Mesenteric fat pad (tissue), 1 donor: ENCODE measurements at places on chromosomes 2 and 18. TPM values are rescaled to one million over a fixed set of nuclear protein-coding genes. Genes with fewer than 3 reads are reported as not detected.

The PARD6G gene
- 3.6 TPM for total RNA-seq

The PID1 gene
- total RNA-seq: 56.5 TPM

The RGPD3 gene
- 0.42 TPM for total RNA-seq

The TUBA4B gene
- total RNA-seq: not detected

The ALK gene
- total RNA-seq: 1.0 TPM

The IL18R1 gene
- total RNA-seq: 18.2 TPM

The EMILIN1 gene
- 77.4 TPM for total RNA-seq

The AMER3 gene
- total RNA-seq: not detected

The ACVR2A gene
- 15.9 TPM for total RNA-seq

The GPR55 gene
- 0.22 TPM for total RNA-seq

The TAF4B gene
- 4.9 TPM for total RNA-seq

The DSG1 gene
- total RNA-seq: not detected

The IL1F10 gene
- not detected for total RNA-seq

The ITGB6 gene
- total RNA-seq: not detected

The SLC39A10 gene
- 13.2 TPM for total RNA-seq

The GDF7 gene
- total RNA-seq: 1.2 TPM

The OTX1 gene
- total RNA-seq: not detected

The UGT1A5 gene
- not detected for total RNA-seq

The KCTD18 gene
- 11.7 TPM for total RNA-seq

The SOS1 gene
- total RNA-seq: 58.2 TPM

The SERPINB2 gene
- total RNA-seq: 6.6 TPM

The AQP12B gene
- total RNA-seq: not detected

The CYS1 gene
- total RNA-seq: 0.80 TPM

The SERPINB13 gene
- total RNA-seq: not detected

The NDUFS1 gene
- total RNA-seq: 91.1 TPM

The SPATA3 gene
- total RNA-seq: not detected

The IRS1 gene
- 17.0 TPM for total RNA-seq

The OR6B2 gene
- total RNA-seq: not detected

The MDH1B gene
- 0.19 TPM for total RNA-seq

The ZNF396 gene
- 1.7 TPM for total RNA-seq

The HRH4 gene
- 0.39 TPM for total RNA-seq

The ACTR1B gene
- 47.6 TPM for total RNA-seq

The ALPI gene
- 0.71 TPM for total RNA-seq

The NXPH2 gene
- total RNA-seq: not detected

The LGALSL gene
- 21.7 TPM for total RNA-seq

The SNED1 gene
- total RNA-seq: 58.0 TPM
